ENCODE measurements at places on chromosomes 12 and 14. TPM values are rescaled to one million over a fixed set of nuclear protein-coding genes. Genes with fewer than 3 reads are reported as not detected.

DNA sequence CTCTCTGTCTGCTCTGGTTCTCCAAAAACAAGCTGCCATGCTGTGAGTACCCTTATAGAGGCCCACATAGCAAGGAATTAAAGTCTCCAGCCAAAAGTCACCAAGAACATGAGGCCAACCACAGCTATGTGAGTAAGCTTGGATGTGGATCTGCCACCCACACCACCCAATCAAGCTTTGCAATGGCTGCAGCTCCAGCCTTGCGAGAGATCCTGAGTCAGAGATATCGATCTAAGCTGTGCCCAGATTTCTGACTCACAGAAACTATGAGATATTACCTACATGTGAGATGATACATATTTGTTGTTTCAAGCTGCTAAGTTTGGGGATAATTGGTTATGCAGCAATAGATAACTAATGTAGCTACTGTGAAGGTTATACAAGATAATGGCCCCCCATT is 15.5 kb upstream of the TMEM233 start:
- H3K4me3 ChIP-seq, result no peak overlapping the region
- no peaks in the 10 kb centered on the region for H3K36me3 ChIP-seq
- no peak for DNase-seq
- H3K27ac ChIP-seq, result no peak overlapping the region

The CLECL1 gene
- 20.6 TPM for polyA plus RNA-seq

DNA sequence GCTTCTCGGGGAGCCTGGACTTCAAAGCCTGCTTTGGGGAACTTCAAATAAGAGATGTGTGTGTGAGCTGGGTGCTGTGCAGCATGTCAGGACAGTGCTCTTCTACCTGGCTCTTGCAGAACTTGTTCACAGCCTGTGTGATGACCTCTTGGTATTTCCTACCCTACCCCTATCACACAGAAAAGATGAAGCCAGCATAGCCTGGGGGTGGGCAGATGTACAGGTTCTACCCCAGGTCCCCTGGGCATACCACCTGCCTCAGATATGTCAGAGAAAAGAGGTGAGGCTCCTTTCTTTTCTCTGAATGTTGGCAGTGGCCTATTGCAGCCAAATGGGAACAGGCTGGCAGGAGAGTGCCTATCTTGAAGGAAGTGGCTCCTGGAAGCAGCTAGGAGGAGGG is 111.7 kb upstream of the ALG10B start:
- no peak for DNase-seq
- H3K27ac ChIP-seq, result no peak overlapping the region
- no peaks in the 10 kb centered on the region for H3K4me1 ChIP-seq
- H3K36me3 ChIP-seq, result no peaks in the 10 kb centered on the region

DNA sequence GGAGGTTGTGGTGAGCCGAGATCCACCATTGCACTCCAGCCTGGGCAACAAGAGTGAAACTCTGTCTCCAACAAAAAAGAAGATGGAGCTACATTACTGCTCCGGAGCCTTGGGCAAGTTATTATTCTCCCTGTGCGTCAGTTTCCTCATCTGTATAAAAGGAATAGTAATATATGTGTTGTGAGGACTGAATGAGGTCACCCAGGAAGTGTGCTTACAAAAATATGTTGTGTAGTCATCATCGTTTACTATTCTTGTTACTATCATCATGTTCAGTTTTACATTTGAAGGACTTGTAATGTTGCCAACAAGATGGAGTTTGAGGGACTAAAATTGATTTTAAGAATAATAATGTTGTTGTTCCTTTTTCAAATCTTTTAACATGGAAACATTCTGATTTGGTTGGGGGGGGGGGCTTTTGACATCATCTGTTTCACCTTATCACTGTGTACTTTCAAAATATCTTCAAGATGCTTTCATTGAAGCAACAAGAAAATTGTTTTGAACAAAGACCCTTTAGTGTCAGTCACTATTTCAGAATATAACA is 156.8 kb downstream of the PDE3A start:
- no peaks in the 10 kb centered on the region for H3K4me1 ChIP-seq
- no peak for DNase-seq
- H3K27me3 ChIP-seq, result no peaks in the 10 kb centered on the region
- no peaks in the 10 kb centered on the region for H3K36me3 ChIP-seq
- no peak overlapping the region for H3K4me3 ChIP-seq
- H3K27ac ChIP-seq, result no peak overlapping the region

DNA sequence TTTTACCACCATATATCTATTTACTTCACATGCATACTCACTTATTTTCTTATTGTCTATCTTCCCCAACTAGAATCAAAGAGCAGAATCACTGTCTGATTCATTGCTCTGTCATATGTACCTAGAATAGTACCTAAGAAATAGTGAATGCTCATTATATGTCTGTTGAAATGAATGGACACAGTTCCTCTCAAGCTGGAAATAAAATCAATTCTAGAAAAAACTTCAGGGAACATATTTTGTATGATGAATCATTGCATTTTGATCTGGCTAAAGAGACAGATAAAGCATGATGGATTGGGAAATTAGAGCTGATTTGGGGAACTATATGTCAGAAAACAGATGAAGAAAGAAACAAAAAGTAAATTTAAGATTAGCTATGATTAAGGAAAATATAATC is 623.3 kb downstream of the C12orf50 start:
- no peaks in the 10 kb centered on the region for H3K4me1 ChIP-seq
- DNase-seq, result no peak
- no peaks in the 10 kb centered on the region for H3K27me3 ChIP-seq
- H3K4me3 ChIP-seq, result no peak overlapping the region
- H3K36me3 ChIP-seq, result no peaks in the 10 kb centered on the region

The KCNJ8 gene
- not detected for polyA plus RNA-seq

GRCh38 chr14:90675399-90675798 is 140.8 kb downstream of the TTC7B start:
- no peak for DNase-seq
- H3K4me3 ChIP-seq, result no peak overlapping the region
- H3K27ac ChIP-seq, result no peak overlapping the region
- no peaks in the 10 kb centered on the region for H3K27me3 ChIP-seq

The NFE2 gene
- 157 TPM for polyA plus RNA-seq

The LGR5 gene
- polyA plus RNA-seq, result not detected

- no peaks in the 10 kb centered on the region for H3K27me3 ChIP-seq
- no peak overlapping the region for H3K4me3 ChIP-seq
- DNase-seq, result peak; percentile 3
- H3K36me3 ChIP-seq, result no peaks in the 10 kb centered on the region
- no peaks in the 10 kb centered on the region for H3K4me1 ChIP-seq
- no peak overlapping the region for H3K27ac ChIP-seq
These were observed 45.8 kb downstream of the AP5M1 start for GRCh38 chr14:57314396-57315089.

The OR4E2 gene
- not detected for polyA plus RNA-seq

The KRT75 gene
- polyA plus RNA-seq, result not detected

DNA sequence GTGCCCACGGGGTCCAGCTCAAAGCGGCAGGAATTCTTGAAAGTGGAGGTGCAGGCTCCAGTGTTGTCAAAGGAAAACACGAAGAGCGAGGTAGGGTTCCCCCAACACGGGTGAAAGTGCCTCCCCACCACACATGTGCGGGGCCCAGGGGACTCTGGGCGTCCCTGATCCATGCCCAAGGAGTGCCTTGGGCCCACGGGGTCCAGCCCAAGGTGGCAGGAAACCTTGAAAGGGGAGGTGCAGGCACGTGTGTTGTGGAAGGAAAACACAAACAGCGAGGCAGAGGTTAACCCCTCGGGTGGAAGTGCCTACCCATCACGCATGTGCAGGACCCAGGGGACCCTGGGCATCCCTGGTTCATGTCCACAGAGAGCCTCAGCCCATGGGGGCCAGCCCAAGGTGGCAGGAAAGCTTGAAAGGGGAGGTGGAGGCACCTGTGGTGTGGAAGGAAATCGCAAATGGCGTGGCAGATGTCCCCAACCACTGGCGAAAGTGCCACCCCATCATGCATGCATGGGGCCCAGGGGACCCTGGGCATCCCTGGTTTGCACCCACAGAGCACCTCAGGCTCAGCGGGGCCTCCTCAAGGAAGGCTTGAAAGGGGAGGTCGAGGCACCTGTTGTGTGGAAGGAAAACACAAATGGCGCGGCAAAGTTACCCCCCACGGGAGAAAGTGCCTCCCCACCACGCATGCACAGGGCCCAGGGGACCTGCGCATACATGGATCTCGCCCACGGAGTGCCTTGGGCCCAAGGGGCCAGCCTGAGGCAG is 584.6 kb downstream of the ALG10 start:
- H3K4me1 ChIP-seq, result no peaks in the 10 kb centered on the region
- H3K36me3 ChIP-seq, result no peaks in the 10 kb centered on the region
- H3K4me3 ChIP-seq, result no peak overlapping the region
- H3K27ac ChIP-seq, result no peak overlapping the region
- no peak for DNase-seq
- H3K27me3 ChIP-seq, result no peaks in the 10 kb centered on the region

- no peak overlapping the region for H3K27ac ChIP-seq
- H3K36me3 ChIP-seq, result no peaks in the 10 kb centered on the region
- DNase-seq, result peak; percentile 12
- H3K4me3 ChIP-seq, result no peak overlapping the region
- no peaks in the 10 kb centered on the region for H3K27me3 ChIP-seq
These were observed 51.0 kb downstream of the MAGOHB start for GRCh38 chr12:10562306-10562933.

The CCDC177 gene
- polyA plus RNA-seq, result not detected

DNA sequence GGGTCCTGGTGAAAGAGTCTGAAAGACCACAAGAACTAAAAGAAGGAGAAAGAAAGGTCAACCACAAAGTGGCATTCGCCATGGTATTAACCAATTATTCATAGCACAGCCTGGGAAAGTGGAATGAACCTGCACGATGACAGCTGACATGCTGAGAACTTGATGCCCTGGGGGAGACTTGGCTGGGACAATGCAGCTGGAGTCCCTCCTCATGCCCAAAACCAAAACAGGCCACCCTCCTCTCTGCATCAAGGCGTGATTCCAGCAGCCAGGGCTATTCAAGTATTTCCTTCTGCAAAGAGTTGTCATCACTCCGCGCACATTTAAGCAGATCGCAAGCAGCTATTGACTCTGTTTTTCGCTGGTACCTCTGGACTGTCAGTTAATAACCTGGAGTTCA is 167.1 kb upstream of the NOS1 start:
- H3K27me3 ChIP-seq, result peaks cover 28% of the 10 kb centered on the region
- no peak overlapping the region for H3K27ac ChIP-seq
- no peaks in the 10 kb centered on the region for H3K36me3 ChIP-seq
- H3K4me1 ChIP-seq, result peaks cover 4% of the 10 kb centered on the region
- no peak for DNase-seq

The CFAP73 gene
- polyA plus RNA-seq, result not detected

DNA sequence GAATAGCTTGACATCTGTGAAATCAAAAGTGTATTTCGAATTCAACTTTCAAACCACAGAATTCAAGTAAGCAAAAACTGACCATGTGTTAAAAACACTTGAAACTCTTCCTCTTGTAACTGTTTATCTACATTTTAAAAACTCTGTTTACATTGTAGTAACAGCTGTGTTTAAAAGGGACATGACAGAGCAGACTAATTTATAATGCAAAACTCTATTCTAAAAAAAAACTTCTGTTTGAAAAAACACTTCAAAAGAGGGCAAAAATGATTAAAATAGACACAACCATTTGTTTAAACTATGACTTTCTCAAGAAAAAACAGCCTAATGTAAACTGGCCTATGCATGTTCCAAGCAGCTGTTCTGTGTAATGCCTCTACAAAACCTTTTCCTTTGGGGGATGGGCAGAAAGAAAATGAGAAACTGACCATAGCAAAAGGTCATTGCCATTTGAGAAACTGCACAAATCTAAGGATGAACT is 149.1 kb upstream of the HMGA2 start:
- no peaks in the 10 kb centered on the region for H3K4me1 ChIP-seq
- H3K27me3 ChIP-seq, result no peaks in the 10 kb centered on the region
- no peak for DNase-seq
- no peak overlapping the region for H3K27ac ChIP-seq

DNA sequence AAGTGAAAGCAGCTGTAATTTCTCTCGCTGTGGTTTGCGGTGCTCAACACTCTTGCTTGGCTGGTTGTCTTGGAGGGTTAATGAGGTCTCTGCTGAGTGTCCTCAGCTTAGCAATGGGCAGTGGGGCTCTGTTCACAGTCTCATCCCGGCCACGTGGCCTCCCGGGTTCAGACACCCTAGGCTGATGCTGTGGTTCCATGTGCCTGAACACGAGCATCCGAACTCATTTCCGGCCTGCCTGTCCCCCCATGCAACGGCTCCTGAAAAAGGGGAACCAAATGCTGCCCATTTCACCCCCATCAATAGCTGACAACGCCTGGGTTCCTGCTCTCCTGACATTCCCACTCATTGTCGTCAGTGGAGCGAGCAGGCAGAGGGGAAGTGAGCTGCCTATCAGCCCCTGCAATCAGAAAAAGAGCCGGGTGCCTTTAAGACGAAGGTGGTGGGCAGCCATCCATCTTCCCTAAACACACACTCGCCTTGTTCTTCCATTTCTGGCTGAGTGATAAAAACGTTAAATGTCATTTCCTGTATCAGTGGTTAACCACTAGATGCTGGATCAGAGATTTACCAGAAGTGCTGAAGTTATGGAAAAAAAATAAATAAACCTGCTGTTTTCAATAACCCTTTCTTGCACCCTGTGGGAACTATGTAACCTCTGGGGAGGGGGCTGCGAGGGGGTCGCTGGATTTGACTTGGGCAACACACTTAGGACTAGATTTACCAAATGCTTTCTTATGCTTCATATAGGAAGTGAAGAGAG is 60.3 kb upstream of the BCL2L14 start:
- H3K4me3 ChIP-seq, result peak overlapping the region; percentile 42
- peaks cover 50% of the 10 kb centered on the region for H3K4me1 ChIP-seq
- peak overlapping the region; percentile 81 for H3K27ac ChIP-seq

GRCh38 chr12:108702595-108703320 is 28.6 kb downstream of the CORO1C start:
- no peak overlapping the region for H3K4me3 ChIP-seq
- peaks cover 19% of the 10 kb centered on the region for H3K4me1 ChIP-seq
- H3K36me3 ChIP-seq, result peaks cover 39% of the 10 kb centered on the region
- DNase-seq, result no peak
- no peaks in the 10 kb centered on the region for H3K27me3 ChIP-seq
- no peak overlapping the region for H3K27ac ChIP-seq

- peaks cover 29% of the 10 kb centered on the region for H3K4me1 ChIP-seq
- peaks cover 4% of the 10 kb centered on the region for H3K27me3 ChIP-seq
- H3K4me3 ChIP-seq, result no peak overlapping the region
- peak overlapping the region; percentile 20 for H3K27ac ChIP-seq
- no peaks in the 10 kb centered on the region for H3K36me3 ChIP-seq
These were observed 36.3 kb downstream of the RIN3 start for GRCh38 chr14:92549859-92550230.

DNA sequence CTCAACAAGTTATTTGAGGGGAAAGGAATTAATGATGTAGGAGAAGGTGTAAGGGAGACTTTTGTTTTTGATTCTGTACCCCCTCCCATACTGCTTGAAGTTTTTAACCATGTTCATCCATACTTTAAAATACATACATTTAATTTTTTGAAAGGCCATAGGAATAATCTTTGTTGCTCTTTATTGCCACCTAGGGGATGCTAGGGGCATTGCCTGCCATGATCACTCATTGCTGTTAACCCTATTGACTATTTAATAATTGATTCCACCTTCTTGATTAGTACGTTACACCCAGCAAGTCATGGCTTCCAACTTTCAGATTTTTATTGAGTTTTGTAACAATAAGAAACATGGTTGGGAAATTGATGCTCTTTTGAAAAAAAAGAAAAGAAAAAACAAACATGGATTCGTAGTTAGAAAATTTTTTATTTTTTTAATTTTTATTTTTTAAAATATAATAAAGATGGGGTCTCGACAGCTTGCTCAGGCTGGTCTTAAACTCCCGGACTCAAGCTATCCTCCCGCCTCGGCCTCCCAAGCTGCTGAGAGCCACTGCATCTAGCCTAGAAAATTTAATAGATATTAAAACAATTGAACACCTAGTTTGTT is 8.5 kb upstream of the PRKAB1 start:
- H3K27ac ChIP-seq, result no peak overlapping the region
- no peaks in the 10 kb centered on the region for H3K27me3 ChIP-seq
- peaks cover 9% of the 10 kb centered on the region for H3K4me1 ChIP-seq
- DNase-seq, result peak; percentile 69
- peak overlapping the region; percentile 48 for H3K4me3 ChIP-seq

- H3K27me3 ChIP-seq, result no peaks in the 10 kb centered on the region
- H3K4me1 ChIP-seq, result peaks cover 9% of the 10 kb centered on the region
These were observed 738 bp upstream of the C1S start for GRCh38 chr12:7059780-7060179.

Measured in CD14-positive monocyte (primary cell).